ENCODE measurements at places on chromosomes 5 and 9.

- peak; percentile 99 for DNase-seq
These were observed 89.4 kb downstream of the ANXA2R start for GRCh38 chr5:42950456-42951292.

GRCh38 chr9:80146466-80146865 lies 574.7 kb downstream of the TLE4 start:
- DNase-seq: no peak

DNA sequence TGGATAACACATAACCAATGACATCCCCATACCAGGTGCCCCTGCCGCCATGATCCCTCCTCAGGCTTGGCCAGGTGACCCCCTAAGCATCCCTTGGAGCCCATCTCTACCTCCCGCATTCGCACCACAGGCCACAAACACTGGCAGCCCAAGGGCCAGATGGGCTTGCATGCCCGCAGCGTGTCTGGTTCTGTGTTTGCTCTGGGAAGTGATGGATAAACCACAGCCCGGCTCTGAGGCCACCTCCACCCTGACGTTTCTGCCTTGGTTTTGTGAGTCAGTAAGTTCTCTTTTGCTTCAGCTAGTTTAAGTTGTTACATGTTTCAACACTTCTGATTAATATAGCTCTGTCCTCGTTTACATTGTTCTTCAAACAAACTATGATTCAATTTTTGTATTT lies 172.4 kb upstream of the PHYKPL start:
- no peak for DNase-seq

DNA sequence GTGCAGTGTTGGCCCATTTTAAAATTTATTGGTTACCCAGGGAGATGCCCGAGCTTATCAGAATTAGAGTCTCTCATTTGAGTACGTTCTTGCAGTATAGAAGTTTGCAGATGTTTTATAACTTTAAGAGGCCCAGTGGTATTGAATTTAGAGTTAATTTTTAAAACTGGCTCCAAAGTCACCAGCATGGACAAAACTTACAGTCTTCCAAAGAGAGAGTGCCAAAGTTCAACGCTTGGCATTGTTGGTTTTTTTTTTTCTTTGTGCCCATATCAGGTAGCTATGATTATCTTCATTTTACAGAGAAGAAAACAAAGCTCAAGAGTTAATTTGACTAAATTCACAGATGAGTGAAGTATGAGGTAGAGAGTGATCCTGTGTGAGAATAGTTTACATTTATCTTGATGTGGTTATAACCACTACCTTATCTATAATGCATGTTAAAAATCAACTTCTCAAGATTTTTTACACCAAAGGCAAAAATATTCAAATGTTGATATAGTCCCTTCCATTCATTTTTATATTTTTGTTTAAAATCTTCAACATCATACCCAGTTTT lies 273.7 kb upstream of the DMRT1 start:
- no peak for DNase-seq

DNA sequence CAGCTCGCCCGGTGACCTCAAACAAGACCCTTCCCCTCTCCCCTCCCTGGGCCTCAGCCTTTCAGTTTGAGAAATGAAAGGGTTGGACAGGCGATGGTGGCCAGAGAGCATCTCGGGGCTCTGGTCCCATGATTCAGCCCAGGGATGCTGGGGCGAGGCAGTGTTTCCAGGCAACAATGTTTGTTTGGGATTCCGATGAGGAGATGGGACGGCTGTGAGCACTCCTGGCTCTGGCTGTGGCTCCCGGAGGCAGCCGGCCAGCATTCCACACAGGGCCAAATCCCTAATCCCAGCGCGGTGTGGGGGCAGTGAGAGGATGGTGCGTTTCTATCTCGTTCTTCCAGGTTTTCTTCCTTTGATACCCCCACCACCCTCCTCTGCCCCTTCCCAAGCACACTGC lies 66.0 kb downstream of the HMCN2 start:
- DNase-seq: peak; percentile 69

DNA sequence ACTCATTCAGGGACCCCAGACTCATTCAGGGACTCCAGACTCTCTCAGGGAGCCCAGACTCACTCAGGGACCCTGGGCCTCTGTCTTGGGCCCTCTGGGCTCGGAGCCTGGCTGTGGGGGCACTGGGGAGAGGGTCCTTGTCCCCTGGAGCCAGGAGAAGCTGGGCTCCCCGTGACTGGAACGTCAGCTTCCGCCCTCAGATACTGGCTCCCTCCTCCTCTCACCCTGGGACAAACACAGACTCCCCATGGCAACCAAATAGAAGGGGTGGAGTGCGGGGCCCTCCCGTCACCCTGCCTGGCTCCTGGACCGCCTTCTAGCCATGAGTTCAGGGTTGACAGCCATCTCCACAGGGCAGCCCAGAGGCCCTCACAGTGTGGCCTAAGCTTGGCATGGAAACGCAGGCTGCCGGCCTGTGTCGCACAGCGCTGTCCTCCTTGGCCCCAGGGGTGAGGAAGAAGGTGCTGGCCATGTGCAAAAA lies 27.6 kb downstream of the ZDHHC11B start:
- DNase-seq: no peak

GRCh38 chr5:174511714-174512253 lies 212.6 kb upstream of the MSX2 start:
- no peak for DNase-seq

- DNase-seq: no peak
These were observed 207.9 kb downstream of the NXNL2 start for GRCh38 chr9:88742905-88743304.

GRCh38 chr9:83599071-83599470 lies 23.9 kb upstream of the IDNK start:
- DNase-seq: peak; percentile 67

DNA sequence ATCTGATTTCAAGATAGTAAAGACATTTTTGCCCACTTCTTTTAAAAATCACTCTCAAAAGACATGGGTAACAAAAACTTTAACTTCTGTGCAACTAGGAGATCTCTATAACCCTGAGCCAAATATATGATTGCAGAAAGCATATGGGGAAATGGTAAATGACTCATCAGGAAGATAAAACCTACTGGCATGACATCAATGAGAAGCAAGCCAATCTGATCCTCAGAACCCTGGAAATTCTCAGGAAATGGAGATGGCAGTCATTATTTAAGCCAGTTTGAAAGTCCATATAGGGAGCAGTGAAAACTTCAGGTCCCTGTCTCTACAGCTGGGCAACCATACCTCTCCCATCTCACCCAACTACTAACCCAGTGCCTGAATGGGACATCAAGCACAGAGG lies 249.7 kb upstream of the NREP start:
- DNase-seq: peak; percentile 46

DNA sequence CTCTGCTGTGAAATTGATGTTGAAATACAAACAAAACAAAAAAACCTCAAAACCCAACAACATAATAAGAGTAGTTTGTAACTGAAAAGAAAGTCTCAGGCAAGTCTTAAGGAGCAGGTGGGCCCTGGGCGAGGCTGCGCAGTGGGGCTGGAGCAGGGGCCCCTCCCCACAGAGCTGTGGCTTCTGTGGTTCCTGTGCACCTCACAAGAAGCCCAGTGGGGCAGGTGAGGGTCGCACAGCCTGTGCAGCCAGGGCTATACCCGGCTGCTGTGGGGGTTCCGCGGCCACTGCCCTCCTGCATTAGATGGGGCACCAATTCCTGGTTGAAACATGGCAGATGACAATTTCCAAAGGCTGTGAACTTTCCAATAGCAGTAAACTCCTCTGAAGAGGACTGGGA lies 75.3 kb downstream of the TRIO start:
- DNase-seq: no peak

- DNase-seq: no peak
These were observed 2.0 kb upstream of the F2RL2 start for GRCh38 chr5:76625087-76625815.

GRCh38 chr5:75656311-75657003 lies 45.2 kb downstream of the ANKDD1B start:
- DNase-seq: no peak

DNA sequence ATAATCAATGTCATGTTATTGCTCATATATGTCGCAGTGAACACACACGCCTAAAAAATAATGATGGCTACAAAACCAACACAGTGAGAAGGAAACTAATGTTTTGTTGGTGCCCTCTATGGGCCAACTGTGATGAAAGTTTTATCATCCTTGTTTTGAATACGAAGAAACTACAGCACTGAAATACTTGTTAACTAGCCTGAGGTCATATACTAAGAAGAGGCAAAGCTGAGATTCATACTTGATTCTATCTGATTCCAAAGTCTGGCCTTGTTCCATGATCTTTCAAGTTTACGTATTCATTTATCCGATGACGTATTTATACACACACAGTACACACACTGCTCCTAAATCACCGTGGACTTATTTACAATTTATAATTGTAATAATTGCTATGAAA lies 16.1 kb upstream of the DRD1 start:
- no peak for DNase-seq

- DNase-seq: no peak
These were observed 102.8 kb downstream of the HMHB1 start for GRCh38 chr5:143914756-143915155.

- DNase-seq: no peak
These were observed 27.2 kb downstream of the SLC6A7 start for GRCh38 chr5:150217038-150217437.

DNA sequence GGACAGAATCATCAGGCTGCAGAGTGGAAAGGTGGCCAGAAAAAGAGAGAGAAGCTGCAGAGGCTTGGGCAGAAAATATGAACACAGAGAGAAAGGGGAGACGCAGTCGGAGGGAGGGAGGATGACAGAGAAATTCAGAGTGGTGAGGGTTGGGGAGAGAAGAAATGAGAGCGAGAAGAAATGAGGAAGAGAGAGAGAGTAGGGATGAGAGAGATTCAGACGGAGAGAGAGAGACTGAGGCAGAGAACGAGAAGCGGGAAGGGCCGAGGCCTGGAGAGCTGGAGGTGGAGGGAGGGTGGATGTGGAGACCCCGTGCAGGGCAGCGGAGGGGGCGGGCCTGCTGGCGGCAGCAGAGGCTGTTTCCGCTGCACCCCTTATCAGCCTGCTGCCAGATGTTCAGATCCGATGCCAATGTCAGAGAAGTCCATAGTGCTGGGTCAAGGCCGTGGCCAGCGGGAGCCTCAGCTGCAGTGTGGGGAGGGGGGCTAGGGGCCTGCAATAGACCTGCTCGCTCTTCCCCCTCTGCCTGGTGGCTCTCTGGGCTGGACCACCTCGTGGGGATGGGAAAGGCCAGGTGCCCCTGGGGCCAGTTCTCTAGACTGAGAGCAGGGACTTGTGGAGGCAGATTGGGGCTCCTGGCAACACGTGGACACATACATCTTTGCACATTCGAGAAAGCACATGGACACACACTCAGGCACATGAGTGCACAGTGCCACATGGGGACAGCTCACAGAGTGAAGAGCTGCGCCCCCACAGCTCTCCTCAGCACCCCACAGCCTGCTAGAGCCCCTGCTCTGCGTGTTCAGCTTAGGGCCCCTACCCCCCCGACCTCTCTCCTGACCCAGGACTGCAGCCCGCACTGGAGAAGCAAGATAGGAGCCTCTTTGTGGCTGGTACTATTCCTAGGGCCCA lies 4.9 kb upstream of the NR5A1 start:
- DNase-seq: no peak

DNA sequence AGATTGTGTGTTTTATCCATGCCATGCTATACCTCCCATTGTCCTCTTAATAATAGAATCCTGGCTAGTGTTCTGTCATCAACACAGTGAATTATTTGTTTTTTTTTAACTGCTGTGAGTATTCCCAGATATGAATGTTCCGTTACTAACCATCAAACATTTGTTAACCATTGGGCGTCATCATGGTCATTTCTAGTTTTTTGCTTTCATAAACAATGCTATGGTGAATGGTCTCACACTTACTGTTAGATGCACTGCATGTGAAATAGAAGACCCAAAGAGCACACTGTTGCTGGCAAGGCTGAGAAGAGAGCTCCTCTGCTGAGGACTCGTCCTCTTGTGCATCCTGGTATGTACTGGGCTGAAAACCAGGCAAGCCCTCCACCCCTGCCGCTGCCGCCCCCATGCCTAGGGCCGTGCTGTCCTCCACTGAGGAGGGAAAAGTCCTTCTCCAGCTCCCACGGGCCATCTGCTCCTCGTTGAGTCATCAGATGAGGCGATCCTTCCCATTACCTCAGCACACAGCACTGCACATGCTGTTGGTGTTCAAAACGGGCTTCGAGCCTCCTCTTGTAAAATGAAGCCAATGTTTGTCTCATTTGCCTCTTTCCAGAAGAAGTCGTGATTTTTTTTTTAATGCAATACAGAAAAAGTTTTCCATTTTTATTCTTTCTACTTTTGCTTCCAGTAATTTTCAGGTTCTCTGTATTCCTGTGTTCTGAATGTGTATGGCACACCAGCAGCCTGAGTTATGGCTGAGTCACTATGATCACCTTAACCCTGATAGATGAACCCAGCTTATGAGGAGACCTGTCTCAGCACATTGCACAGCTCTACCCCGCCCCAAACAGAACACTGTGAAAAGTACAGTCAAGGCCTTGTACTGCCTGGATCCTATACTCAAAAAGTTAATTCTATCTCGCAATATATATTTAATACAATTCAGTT lies 219.0 kb downstream of the AOPEP start:
- DNase-seq: peak; percentile 83

GRCh38 chr5:1760231-1760630 lies 39.4 kb downstream of the MRPL36 start:
- DNase-seq: no peak

- DNase-seq: no peak
These were observed 5.8 kb upstream of the CARNMT1 start for GRCh38 chr9:75033791-75034473.

- DNase-seq: no peak
These were observed 157.6 kb downstream of the TTC39B start for GRCh38 chr9:15149450-15149849.

- DNase-seq: no peak
These were observed 183.3 kb downstream of the MAST4 start for GRCh38 chr5:66779528-66779927.

DNA sequence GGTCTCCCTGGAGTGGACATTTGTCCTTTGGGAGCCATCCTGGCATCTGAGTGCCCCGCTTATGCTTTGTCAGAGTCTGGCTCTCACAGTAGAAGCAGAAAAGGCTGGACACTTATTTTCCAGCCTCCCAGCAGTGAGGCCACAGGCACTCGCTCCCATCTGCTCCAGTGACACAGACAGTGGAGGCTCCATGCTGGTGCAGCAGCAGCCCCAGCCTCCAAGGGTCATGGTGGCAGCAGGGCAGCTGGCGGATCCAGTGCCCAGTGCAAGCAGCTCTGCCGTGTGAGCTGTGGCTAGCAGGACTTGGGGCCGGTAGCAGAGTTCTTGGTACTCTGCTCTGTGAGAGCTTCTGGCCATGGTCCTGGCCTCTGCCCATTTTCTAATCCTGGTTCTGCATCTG lies 157.3 kb upstream of the ALDH1B1 start:
- no peak for DNase-seq

- DNase-seq: no peak
These were observed 7.7 kb downstream of the NR3C1 start for GRCh38 chr5:143395638-143396352.

GRCh38 chr9:34382054-34382453 lies 5.4 kb upstream of the MYORG start:
- no peak for DNase-seq

Data from HFF-Myc (cell line).